PC-3 (cell line): ENCODE measurements at places on chromosomes 1 and 21. TPM values are rescaled to one million over a fixed set of nuclear protein-coding genes. Genes with fewer than 3 reads are reported as not detected.
A peak's percentile ranks its signal among the peaks of the same experiment; 100 is the strongest.

DNA sequence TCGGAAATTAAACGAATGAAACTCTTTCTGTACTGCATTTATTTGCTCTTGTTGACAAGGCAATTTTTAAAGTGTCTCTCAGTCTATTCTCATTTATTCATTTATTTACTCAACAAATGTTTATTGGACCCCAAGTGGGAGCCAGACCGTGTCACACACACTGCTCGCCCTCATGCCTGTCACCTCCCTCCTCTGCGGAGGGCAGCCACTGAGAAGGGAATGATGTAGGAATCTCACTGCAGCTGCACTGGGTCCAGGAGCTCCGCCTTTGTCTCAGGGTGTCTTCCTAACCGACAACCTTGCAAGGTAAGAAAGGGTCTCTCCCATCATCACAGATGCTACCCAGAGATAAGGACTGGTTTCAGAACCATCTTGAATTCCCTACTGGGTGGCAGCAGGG is 14.1 kb upstream of the KLHDC7A start:
- no peaks in the 10 kb centered on the region for H3K4me1 ChIP-seq
- no peak overlapping the region for H3K4me3 ChIP-seq
- no peak overlapping the region for H3K27ac ChIP-seq
- no peak for DNase-seq

GRCh38 chr1:37448185-37448584 is 26.2 kb upstream of the ZC3H12A start:
- H3K27me3 ChIP-seq = peaks cover 5% of the 10 kb centered on the region; the same call in 1 of the 2 replicates
- peak; percentile 20 for DNase-seq
- peaks cover 19% of the 10 kb centered on the region for H3K4me1 ChIP-seq
- H3K27ac ChIP-seq = no peak overlapping the region

DNA sequence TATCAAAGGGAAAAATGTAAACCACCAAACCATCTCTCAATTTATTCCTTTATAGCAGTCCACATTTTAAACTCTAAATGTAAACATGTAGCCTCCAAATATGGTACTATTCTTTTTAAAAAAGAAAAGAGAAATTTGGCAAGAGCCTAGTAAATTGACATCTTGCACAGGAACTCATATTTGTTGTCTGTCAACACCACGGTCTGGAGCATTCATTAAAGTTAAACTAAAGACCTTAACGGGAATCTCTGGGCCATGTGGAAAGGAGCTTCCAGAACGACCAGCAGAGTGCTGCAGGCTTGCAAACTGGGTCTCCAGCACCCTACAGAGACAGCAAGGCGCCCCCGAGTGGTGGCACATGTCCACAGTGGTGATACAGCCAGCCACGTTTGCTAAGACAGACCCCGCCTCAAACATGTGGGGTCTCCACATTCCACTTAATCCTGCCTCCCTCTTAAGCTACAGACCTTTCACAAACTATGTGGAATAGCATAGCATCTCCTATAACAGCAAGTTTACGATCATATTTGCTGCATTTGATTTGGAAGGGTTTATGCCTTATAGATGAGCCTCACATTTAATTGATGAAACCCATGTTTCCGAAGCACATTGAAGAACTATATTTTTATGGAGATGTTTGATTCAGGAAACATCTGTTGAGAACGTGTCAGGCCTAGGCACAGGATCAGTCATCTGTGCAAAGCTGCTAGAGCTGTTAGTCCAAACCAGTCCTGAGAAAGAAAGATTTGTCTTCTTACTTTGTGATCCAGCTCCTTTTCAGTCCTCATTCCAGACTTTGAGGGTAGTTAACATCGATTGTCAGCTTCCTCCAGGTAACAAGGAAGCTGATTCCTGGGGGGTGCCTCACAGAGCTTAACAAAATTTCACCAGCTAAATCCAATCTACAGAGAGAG is 96.4 kb upstream of the BACE2 start:
- DNase-seq = peak; percentile 5
- no peak overlapping the region for H3K4me3 ChIP-seq
- no peaks in the 10 kb centered on the region for H3K4me1 ChIP-seq
- H3K27me3 ChIP-seq = peaks cover 44% of the 10 kb centered on the region
- no peaks in the 10 kb centered on the region for H3K36me3 ChIP-seq

- no peaks in the 10 kb centered on the region for H3K27me3 ChIP-seq
- DNase-seq = no peak
- H3K4me3 ChIP-seq = no peak overlapping the region
Observed at GRCh38 chr1:192959657-192960186, 99.4 kb downstream of the UCHL5 start.

DNA sequence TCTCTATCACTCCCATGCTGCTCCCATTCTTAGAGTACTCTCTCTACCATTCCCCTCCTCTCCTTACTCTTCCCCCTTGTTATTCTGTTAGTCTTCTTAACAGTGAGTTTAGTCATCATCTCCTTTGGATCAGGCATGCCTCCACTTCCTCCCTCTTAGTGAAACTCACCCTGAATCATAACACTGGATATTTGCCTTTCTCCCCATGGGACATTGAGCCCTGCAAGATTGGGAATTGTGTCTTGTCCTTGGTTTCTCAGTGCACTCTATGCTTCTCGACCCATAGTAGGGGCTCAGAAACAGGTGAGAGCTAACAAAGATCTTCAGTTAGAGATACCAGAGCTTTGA is 68.3 kb upstream of the GCLM start:
- H3K4me1 ChIP-seq = peaks cover 21% of the 10 kb centered on the region
- no peak overlapping the region for H3K4me3 ChIP-seq
- H3K36me3 ChIP-seq = no peaks in the 10 kb centered on the region
- no peak overlapping the region for H3K27ac ChIP-seq
- no peaks in the 10 kb centered on the region for H3K27me3 ChIP-seq
- peak; percentile 80 for DNase-seq

GRCh38 chr1:223840254-223840653 is 5.5 kb downstream of the TP53BP2 start:
- DNase-seq = no peak
- H3K4me3 ChIP-seq = no peak overlapping the region
- no peaks in the 10 kb centered on the region for H3K36me3 ChIP-seq
- H3K4me1 ChIP-seq = peaks cover 37% of the 10 kb centered on the region
- no peaks in the 10 kb centered on the region for H3K27me3 ChIP-seq

DNA sequence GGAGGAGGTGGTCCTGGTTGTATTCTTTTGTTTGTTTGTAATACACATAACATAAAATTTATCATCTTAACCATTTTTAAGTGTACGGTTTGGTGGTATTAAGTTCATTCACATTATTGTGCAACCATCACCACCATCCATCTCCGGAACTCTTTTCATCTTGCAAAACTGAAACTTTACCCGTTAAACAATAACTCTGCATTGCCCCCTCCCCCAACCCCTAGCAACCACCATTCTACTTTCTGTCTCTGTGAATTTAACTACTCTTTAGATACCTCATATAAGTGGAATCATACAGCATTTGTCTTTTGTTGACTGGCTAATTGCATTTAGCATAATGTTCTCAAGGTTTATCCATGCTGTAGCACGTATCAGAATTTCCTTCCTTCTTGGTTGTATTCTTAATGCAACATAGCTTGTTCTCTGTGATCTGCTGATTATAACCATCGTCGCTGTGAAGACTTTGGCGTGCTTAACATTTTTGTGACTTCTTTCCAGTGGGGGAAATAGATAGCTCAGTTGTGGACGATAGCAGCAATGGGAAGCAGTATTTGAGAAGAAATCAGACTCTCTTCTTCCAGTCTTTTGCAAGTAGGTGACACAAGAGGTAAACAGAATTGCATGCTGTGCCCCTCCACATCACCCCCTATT is 117.5 kb upstream of the HOOK1 start:
- no peaks in the 10 kb centered on the region for H3K27me3 ChIP-seq
- no peaks in the 10 kb centered on the region for H3K36me3 ChIP-seq
- H3K4me1 ChIP-seq = no peaks in the 10 kb centered on the region
- no peak overlapping the region for H3K27ac ChIP-seq
- H3K4me3 ChIP-seq = no peak overlapping the region
- DNase-seq = no peak

- DNase-seq = no peak
- no peak overlapping the region for H3K4me3 ChIP-seq
- H3K27me3 ChIP-seq = no peaks in the 10 kb centered on the region
- no peaks in the 10 kb centered on the region for H3K36me3 ChIP-seq
- no peak overlapping the region for H3K27ac ChIP-seq
Observed at GRCh38 chr1:31699341-31699891, 4.4 kb downstream of the COL16A1 start.

DNA sequence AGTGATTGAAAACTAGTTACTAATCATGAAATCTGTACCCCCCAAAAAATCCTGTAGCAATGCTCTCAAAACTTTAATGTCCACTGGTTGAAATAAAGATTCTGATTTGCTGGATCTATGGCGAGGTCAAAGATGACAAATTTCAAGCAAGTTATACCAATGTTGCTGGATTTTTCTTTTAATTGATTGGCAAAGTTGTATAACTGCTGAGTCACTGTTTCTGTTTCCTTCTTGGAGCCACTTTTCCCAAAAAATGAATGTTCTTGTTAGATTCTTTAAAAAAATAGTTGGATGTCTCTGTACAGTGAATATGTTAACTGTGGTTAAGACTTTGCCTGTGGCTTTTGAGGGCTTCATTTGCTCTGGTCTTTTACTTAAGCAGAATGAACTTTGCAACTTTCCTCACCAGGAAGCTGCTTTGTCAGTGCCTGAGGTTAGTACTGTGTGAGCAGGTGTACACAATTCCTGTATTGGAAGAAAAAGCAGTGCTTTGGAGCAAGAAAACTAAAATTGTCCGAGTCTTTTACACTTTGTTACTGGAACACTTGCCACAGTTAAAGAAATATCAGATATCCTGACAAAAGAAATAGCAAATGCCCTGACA is 1211.9 kb downstream of the MRPL39 start:
- H3K36me3 ChIP-seq = no peaks in the 10 kb centered on the region
- H3K27ac ChIP-seq = no peak overlapping the region
- H3K27me3 ChIP-seq = no peaks in the 10 kb centered on the region
- H3K4me1 ChIP-seq = no peaks in the 10 kb centered on the region

GRCh38 chr1:113197719-113198330 is 124.8 kb downstream of the LRIG2 start:
- H3K4me3 ChIP-seq = no peak overlapping the region
- no peaks in the 10 kb centered on the region for H3K27me3 ChIP-seq
- no peaks in the 10 kb centered on the region for H3K4me1 ChIP-seq
- no peak overlapping the region for H3K27ac ChIP-seq
- no peak for DNase-seq
- no peaks in the 10 kb centered on the region for H3K36me3 ChIP-seq

DNA sequence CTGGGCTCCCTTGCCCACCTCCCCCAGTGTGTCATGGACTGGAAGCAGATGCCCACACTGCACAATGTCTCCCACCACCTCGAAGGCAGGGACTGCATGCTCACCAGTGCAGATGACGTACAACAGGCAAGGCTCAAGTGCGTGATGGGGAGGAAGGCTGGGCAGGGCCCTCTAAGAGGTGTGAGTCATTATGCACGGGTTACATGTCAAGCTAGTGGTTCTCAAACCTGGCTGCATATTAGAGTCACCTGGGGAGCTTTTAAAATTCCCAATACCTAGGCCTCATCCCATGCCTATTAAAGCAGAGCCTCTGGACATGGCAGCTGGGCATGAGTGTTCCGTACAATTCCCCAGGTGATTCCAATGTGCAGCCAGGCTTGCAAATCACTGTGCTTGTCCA is 137.9 kb upstream of the NGF start:
- no peaks in the 10 kb centered on the region for H3K27me3 ChIP-seq
- no peak for DNase-seq
- peaks cover 12% of the 10 kb centered on the region for H3K4me1 ChIP-seq
- no peak overlapping the region for H3K27ac ChIP-seq
- no peak overlapping the region for H3K4me3 ChIP-seq

The SLC45A3 gene
- 33.2 and 37.6 TPM in 2 replicates for total RNA-seq
